Right ventricle myocardium inferior (tissue), 1 donor: ENCODE measurements at places on chromosomes 5 and 9. TPM values are rescaled to one million over a fixed set of nuclear protein-coding genes. Genes with fewer than 3 reads are reported as not detected.

GRCh38 chr5:19733612-19734495 lies 254.1 kb downstream of the CDH18 start:
- DNase-seq = no peak

GRCh38 chr5:135997673-135998335 lies 31.0 kb upstream of the TGFBI start:
- DNase-seq = no peak

DNA sequence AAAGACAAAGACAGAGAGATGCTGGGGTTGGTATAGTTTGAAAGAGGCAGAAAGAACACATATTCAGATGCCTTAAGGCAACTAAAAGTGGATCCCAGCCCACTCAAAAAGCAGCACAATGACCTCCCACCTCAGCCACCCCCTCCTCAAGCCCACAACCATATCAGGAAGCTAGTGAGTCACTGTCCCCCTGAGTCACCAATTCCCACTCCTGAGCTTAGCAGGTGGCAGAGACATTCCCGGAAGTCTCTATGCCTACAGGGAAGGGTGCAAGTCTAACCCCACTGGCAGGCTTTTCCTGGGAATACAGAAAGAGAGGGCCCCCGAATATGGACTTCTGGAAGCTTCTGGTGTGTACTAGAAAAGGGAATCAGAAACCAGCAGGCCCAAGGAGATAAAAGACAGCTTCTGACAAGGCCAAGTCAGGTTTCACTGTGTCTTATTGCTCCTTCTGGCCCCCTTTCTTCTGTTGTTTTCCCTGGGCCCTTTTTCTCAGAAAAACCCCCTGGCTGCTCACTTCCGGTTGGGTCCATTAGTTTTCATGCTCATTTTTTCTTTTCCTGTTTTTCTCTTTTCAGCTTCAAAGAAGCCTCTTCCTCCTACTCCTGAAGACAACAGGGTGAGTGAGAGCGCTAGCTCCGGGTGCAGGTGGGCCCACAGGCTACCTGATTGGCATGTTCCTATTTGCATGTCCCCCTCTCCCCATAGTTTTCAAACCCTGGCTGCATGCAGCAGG lies 36.8 kb downstream of the ITK start:
- DNase-seq = no peak

GRCh38 chr5:89613222-89613956 lies 730.4 kb upstream of the MEF2C start:
- no peak for DNase-seq

- DNase-seq = no peak
Observed at GRCh38 chr9:92294297-92294676, 790 bp upstream of the IARS1 start.

DNA sequence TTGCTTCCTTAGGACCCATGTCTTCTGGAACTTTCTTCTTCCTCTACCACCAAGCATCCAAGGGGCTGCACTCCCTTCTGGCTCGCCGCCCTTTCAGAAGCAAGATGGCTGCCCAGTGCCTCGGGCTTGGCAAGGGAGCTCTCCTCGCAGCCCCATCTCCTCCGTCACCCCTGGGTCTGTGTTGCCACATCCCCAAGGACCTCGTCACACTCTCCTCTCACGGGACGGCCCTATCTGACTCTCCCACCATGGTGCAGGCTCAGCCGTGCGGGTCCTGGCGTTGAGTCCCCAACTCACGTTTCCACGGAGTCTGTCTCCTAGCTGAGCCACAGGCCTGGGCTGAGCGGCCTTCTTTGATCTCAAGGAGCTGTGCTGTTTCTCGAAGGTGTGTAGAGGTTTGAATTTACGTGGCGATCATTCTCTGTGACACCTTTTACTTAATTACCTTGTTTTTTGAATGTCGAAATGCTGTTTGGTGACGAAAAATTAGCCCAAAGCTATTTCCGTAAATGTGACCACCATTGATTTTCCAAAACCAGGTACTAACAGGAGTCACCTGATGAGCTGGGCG lies 15.0 kb upstream of the SCGB3A1 start:
- peak; percentile 37 for DNase-seq

DNA sequence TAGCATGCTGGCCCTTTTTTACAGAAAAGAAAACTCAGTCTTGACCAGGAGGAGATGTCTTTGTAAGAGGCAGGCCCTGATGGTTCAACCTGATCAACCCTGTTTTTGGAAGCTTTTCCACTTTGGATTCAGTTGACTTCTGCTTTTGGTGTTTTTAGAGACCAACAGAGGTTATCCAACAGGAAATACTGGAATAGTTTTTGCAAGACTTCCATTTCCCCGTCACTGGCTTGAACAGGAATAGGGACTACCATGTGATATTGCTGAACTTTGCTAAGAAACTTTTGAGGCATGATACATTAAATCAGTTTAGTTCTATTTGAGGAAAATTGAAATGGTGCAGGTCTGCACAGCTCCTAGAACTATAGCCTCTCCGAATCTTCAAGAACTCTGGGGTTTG lies 17.1 kb upstream of the DAB2 start:
- no peak for DNase-seq

- no peak for DNase-seq
Observed at GRCh38 chr5:169648725-169649310, 11.7 kb downstream of the DOCK2 start.

DNA sequence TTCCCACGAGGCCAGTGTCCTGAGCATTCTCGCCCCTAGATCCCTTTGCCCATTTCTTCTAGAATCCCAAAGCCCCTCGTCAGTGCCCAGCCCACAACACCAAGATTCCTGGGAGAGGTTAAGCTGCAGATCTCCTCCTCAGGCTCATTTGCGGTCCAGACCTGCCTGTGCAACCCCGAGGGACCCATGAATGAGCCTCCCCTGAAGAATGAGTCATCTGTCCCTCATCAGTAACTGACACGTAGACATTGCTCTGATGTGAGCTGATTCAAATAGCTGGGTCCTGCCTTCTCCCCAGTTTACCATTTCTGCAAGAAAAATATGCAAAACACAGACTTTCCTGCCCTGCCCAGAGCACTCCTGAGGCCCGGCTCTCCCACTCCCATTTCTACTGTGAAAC lies 92.8 kb downstream of the ADCY2 start:
- DNase-seq = peak; percentile 13

DNA sequence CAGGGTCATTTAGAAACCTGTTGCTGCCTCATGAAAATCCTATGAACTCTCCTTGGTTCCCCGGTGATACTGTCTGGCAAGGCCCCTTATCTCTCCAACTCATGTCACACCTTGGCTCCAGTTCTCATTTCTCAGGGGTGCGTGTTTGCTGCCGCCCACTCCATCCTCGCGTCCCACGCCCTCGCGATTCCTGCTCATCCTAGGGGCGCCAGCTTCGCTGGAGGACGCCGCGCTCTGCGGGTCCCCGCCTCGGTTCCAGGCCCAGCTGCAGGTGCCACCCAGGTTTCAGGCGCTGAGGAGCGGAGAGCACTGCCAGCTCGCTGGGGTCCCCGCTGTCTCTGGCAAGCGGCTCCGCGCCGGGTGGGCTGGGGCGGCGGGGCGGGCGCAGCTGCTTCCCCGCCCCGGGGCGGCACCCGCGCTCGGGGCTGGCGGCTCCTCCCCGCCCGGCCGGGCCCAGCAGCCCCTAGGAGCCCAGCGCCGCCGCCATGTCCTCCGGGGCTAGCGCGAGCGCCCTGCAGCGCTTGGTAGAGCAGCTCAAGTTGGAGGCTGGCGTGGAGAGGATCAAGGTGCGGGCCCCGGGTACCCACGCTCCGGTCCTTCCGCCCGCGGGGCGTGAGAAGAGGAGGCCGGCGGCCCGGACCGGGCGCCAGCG lies at the start of gene GNG10:
GNG10 (plus strand) TSS at position 456 of the 652 bp plus-strand sequence; CDS start at position 486, 30 bp downstream.
- DNase-seq = peak; percentile 90

SGCD gene
- total RNA-seq = 75.2 TPM

MAMDC2 gene
- total RNA-seq = 10.8 TPM

PKD2L2 gene
- total RNA-seq = 0.81 TPM

SPINK6 gene
- not detected for total RNA-seq

PCDHGA7 gene
- 7.2 TPM for total RNA-seq

BTF3 gene
- total RNA-seq = 391 TPM

FOXD4L6 gene
- not detected for total RNA-seq
